Activated naive CD4-positive, alpha-beta T cell treated with Interleukin-2 at 50 U/mL for 16 hours (primary cell): ENCODE measurements at places on chromosomes 7 and 10.

DNA sequence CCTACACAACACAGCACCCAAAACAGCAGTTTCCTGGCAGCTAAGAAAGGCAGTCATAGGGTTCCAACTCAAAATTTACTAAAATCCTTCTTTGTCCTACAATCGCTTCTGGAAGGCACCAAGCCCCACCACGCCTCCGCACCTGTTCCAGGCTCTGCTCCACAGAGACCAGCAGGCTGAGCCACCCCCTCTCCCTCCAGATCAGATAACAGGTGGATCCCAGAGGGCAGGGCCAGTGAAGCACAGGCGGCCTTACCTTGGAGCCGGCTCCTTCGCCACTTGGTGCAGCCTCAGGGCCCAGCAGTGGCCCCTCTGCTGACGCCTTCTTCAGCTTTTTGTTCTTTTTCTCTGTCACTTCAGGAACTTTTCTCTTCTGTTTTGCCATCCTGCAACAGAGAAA is 33.0 kb downstream of the ZFAND2A start:
- DNase-seq: no peak

GRCh38 chr7:47357863-47358262 is 224.0 kb downstream of the TNS3 start:
- DNase-seq: no peak

- DNase-seq: no peak
Measured at GRCh38 chr10:118798231-118798662, 43.5 kb upstream of the CACUL1 start.

- no peak for DNase-seq
Measured at GRCh38 chr10:34615770-34616169, 199.3 kb downstream of the PARD3 start.

DNA sequence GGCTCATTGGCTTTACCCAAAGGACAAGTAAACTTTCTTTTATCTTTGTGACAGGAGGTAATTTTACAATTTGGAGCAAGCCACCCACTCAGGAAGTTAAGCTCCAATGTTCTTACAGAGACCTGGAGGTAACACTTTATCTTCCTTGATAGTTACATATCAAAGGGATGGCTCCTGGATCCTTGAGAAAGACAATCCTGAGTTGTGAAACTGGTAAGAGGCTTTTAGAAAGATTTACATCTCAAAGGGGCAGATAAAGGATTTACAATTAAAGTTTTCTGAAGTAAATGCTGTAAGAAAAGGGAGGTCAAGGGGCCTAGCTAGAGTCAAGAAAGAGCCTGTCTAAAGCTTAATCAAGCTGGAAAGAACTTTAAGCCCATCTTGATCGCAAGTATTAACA is 124.4 kb upstream of the ZNF804B start:
- DNase-seq: no peak

DNA sequence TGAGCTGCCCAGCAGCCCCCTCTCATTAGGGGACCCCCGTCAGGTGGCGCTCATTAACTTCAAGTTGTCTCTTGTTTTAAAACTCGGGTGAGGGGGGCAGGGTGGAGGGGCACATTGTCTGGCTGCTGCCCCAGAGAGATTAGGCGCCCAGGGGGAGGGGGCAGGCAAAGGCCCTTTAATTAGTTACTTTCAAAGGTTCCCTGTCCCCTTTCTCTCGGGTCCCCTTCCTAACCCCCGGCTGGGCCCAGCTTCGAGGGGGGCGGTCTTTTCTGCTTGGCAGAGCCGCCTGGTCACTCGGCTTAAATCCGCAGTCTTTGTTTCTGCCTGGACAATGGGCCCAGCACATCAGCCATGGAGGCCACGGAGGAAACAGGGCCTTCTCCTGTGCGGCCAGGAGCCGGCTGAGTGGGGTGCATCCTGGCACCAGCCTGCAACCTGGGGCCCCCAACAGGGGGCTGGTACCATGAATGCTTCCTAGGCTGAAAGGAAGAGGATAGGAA is 38.9 kb upstream of the SLF2 start:
- no peak for DNase-seq

- DNase-seq: no peak
Measured at GRCh38 chr10:87504307-87504639, 420 bp upstream of the MINPP1 start.

DNA sequence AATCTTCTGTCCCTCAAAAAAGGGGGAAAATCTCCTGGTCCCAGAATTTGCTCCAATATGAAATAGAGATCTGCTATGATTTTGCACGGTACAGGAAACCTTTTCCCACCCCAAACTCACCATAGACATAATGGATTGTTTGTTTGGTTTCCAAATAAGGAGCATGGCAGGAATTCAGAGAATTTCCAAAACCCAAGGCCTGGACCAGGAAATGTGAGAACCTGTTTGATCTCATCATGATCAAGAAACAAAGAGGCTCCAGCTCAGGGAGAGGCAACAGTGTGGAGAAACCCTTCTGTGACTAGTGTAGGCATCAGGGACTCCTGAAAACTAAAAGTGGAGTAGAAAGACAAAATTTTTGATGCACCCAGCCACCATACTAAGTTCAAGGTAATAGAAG is 1548.1 kb upstream of the LRRTM3 start:
- DNase-seq: no peak

DNA sequence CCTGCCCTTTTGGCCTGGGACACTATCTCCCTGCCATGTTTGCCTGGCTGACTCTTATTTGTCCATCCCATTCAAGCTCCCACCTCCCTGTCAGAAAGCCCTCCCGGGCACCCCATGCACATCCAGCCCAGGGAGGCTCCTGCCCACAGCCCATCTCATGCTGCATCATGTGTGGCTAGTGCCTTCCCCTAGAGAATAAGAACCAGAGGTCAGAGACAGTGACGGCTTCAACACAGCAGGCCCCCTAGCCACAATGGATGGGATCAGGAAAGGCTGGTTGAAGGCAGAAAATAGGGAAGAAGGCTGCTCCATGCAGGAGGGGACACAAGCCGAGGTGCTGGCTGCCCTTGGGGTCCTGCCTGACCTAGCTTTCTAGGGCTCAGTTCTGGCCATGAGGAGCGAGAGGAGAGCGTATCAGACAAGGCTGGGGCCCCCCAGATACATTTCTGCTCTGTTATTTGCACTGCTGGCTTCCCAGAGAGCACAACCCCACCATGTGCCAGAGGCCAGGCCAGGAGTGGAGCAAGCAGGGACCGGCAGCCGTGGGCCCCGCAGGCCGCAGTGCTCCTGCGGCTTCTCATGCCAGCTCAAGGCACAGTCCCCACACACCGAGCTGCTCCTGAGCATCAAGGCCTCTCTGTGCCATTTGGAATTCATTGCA is 161.1 kb upstream of the ZMIZ1 start:
- no peak for DNase-seq
